ENCODE measurements at places on chromosomes 2 and 18.

GRCh38 chr18:59834267-59834666 lies 65.5 kb upstream of the PMAIP1 start:
- no peak for DNase-seq

DNA sequence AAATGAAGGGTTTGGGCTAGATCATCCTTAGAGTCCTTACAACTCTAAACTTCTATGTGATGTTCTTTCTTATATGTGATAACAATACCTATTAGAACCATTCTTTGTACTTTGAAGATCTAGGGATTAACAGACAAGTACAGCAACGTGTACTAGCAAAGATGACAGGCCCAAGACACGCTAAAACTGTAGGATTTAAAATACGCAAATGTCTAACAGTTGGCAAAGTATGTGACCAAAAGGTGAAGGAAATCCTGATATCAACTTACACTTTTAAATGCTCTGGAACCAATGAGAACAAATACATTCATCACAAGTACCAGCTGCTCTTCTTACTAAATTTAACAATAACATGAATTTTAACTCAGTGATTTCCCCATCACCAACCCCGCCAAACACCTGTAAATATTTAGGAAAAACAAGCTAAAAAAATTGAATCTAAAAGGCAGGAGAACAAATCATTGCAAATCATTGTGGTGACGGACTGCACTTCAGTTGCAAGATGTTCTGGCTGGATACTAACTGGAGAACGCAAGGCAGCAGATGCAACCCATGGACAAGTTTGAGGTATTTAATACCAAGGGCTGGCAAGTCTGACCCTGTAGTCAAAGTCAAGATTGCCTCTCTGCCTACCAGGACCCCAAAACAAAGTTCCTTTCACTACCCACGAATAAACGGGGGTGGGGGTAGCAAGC lies 1.4 kb downstream of the ANKRD44 start:
- DNase-seq: no peak

GRCh38 chr18:64111950-64112349 lies 36.9 kb downstream of the LINC00305 start:
- no peak for DNase-seq

- DNase-seq: no peak
These were observed 3.5 kb downstream of the RHOB start for GRCh38 chr2:20450201-20450999.

DNA sequence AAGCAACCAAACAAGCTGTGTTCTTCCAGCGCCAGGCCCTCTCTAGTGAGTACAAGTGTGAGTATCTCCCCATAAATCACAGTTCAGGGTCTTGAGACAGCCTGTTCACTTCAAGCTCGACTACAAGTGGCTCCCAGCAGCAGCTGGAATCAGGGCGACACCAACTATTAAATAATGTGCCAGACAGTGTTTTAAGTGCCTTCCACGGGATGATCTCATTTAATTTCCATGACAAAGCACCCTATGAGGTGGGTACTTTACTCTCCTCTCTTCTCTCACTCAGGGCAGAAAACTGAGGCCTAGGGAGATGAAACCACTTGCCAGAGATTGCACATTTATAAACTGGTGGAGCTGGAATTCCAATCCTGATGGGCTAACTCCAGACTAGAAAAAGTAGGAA lies 2.6 kb upstream of the FAM136A start:
- no peak for DNase-seq

DNA sequence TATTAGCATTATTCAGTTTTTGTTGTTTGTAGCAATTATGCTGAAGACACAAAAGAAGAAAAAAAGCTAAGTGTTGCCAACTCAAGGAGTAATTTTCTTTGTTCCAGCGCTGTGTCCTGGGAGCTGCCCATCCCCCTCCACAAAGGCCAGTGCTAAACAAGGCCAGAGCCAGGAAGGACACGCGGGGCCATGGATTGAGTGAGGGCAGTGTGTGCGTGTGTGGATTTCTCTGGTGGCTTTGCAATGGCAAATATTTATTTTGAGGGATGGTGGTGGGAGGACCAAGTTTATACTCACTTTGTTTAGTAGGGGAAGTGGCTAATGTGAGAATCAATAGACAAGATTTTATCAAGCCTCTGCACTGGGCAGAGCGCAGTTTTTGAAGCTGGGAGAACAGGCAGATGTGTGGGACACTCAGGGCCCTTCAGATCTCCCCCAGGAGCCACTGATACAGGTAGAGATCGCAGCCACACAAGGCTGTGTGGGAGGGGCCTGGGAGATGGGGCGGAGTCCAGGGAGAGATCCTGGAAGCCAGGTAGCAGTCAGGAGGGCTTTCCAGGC lies 11.4 kb downstream of the AGAP1 start:
- DNase-seq: no peak

GRCh38 chr2:227238238-227239237 lies 74.1 kb downstream of the COL4A3 start:
- peak; percentile 27 for DNase-seq

GRCh38 chr2:181614874-181615638 lies 41.8 kb downstream of the CERKL start:
- no peak for DNase-seq

DNA sequence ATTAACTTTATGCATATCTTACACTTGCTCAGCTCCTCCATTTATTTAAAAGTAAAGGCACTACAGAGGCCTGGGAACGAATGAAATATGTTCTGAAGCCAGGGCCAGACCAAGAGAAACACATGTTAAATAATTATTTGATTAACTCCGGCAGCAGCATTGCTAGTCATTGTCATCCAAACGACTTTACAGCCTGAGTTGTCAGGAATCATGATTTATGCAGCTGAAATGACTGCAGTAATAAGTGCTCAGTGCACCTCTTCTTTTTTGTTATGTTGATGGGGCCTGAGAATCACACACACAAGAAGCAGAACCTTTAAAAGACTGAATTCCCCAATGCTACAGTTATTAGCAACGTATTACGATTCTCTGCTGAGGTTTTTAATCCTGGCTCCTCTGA lies 58.9 kb downstream of the EPHA4 start:
- no peak for DNase-seq

GRCh38 chr2:44170311-44170717 lies 1.6 kb downstream of the PPM1B start:
- DNase-seq: no peak

DNA sequence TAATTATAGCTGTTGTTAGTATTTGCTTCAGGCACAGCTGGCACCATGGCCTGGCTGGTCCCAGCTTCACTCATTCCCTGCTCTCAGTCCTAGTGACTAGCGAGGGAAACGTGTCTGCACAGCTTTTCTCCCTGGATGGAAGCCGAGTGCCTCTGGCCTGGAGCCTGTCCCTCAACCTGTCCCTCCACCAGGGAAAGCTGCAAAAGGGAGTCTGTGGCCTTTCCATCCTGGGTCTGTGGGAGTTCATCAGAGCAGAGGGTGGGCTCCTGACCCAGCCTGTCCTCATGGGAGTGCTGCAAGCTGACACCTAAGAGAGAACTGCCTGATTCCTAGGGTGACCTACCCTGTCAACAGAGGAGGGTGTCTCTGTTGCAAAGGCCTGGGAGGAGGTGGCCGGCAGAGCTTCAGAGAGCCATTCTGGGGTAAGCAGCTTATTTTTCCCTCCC lies 118.3 kb downstream of the CAPN13 start:
- no peak for DNase-seq

DNA sequence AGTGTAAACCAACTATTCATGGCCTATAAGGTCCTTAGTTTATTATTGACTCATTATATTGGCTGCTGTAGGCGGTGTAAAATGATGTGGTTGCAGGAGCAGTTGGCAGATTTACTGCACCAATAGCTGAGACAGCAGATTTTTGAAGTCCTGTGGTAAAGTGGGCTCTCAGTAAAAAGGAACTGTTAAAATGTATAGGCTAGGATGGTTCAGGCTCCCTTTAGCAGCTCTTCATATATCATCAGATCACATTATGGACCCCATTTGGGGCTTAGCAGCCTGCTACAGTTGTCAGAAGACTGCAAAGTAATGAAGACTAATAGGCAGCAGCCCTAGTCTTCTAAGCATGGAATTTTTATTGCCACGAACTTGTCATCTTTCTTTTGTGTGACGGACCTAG lies 27.8 kb downstream of the MTX2 start:
- DNase-seq: no peak

DNA sequence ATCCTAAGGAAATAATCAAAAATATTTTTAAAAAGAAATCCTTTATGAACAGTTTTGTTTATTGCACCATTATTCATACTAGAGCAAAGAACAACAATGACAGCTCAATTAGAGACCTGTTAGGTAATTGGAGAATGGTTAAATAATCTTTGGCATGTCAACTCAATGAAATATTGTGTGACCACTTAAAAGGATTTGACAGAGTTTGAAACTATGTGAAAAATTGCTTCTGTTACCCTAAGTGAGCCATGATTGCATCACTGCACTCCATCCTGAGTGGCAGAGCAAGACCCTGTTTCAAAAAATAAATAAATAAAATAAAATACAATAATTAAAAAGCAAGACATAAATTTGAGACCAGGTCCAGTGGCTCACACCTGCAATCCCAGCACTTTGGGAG lies 66.1 kb upstream of the ATP8B1 start:
- DNase-seq: no peak

DNA sequence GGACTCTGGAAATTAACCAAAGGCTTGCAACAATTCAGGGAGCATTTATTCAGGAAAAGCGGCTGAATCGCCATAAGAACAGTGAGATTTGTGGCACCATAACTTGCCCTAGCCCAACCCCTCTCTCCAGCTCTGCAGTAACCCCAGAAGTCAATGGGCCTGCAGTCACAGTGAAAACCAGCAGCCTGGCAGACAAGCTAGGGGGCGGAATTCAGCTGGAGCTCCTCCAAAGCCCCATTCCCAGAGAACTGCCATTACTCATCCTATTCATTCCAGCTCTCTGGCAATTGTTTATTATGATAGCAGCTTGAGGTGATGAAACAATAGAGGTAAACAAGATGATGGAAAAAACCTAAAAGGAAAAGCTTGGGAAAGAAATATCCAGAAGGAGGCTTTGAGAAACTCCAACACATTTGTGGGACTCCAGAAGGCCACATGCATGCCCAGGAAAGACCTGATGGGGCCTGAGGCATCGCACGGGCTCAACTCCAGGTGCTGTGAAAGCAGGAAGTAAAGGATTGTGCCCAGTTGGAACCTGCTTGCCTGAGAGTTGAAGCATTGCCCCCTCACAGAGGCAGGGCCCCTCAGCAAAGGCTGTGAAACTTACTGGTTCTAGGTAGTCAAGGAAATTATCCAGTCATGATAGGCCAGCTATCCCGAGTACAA lies 126.7 kb downstream of the TWIST2 start:
- DNase-seq: no peak

- no peak for DNase-seq
These were observed 68.7 kb downstream of the COL4A4 start for GRCh38 chr2:227095346-227095745.

DNA sequence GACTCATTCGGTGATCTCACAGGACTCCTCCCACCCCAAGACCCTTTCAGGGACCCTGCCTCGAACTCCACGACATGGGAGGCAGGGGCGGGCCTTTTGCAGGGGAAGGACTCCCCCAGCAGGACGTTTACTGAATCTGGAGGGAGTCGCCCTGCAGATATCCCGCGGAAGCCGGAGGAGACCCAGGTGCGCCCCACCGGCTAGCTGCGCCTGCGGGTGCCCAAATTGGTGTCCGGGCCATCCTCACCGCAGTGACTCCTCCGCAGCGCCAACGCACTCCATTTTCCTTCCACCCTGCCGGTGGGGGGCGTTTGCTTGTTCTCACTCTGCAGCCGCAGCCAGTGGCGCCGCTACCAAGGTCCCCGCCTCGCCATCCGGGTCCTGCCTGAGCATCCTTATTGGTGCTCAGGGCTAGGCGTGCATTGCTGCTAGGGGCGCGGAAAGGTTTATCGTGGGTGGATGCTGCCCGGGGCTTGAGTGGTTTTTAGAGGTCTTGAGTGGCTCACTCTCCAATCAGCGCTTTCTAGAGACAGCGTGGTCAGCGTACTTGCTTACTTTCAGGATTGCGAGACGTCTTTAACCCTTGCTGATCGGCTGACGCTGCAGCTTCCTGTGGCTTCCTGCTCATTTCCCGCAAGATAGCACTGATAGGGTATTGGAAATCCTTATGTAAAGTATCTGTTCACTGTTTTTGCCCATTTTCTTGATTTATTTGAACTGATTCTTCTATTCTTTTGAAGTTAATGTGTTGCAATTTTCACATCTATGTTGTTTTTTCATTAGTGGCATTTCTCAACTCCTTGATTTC lies 81.4 kb downstream of the BIN1 start:
- DNase-seq: peak; percentile 45

DNA sequence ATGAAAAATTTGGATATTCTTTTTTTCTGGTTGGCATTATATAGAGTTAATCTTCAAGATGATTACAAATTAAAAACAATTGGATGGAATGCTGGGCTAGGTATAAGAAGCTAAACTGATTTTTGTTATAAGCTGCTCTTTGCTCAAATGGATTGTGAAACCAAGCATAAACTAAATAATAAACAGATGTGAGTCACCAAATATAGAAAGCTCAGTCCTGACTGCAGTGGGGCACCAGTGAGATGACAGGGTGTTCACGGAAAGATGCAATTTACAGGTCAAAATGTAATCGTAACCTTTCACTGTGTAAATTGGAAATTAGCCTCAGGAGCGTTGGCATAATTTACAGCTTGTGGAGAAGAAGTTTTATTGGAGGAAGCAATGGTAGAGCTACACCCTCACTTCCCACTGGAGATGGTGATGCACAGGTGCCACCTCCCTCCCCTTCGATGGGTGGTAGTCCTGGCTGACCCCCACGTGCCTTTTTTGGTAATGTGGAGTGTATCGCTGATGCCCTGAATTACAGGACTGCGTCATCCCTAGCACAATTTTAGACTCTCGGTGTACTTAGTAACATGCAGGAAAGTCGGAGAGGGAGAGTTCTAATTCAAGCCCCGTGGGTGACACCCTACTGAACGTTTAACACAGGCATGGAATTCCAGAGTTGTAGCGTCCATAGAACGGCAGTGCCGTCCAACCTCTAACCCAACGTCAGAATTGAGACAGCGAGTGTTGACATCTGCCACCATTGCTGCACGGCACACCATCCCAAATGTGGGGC lies 73.9 kb upstream of the NFATC1 start:
- DNase-seq: no peak

GRCh38 chr2:26169226-26169625 lies 3.7 kb upstream of the GAREM2 start:
- no peak for DNase-seq

- DNase-seq: peak; percentile 74
These were observed 510.3 kb downstream of the RNF144A start for GRCh38 chr2:7427293-7428060.

DNA sequence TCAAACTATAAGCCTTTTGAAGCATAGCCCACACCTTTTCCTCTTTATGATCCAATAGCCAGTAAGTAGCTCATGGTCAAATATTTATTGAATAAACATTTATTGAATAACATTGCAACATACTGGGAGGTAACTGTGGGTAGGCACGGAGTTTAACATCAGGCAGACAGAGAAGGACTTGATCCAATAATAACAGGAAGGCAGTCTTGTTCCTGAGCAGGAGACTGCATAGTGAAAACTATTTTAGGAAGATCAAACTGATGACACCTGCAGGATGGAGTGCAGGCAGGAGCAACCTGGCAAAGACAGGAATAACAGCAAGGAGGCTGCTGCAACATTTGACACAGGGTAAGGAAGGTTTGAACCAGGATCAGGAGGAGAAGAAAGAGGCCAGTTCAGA lies 3.1 kb upstream of the DCTN1 start:
- no peak for DNase-seq

- DNase-seq: peak; percentile 39
These were observed 247.6 kb downstream of the RPRM start for GRCh38 chr2:153230977-153231376.

GRCh38 chr18:34522603-34523002 lies 187.5 kb upstream of the DTNA start:
- DNase-seq: no peak

- DNase-seq: peak; percentile 30
These were observed 145.1 kb downstream of the B3GNT2 start for GRCh38 chr2:62340994-62341484.

Data from NCI-H1105 (cell line).